ENCODE measurements at places on chromosomes 1 and 21.

DNA sequence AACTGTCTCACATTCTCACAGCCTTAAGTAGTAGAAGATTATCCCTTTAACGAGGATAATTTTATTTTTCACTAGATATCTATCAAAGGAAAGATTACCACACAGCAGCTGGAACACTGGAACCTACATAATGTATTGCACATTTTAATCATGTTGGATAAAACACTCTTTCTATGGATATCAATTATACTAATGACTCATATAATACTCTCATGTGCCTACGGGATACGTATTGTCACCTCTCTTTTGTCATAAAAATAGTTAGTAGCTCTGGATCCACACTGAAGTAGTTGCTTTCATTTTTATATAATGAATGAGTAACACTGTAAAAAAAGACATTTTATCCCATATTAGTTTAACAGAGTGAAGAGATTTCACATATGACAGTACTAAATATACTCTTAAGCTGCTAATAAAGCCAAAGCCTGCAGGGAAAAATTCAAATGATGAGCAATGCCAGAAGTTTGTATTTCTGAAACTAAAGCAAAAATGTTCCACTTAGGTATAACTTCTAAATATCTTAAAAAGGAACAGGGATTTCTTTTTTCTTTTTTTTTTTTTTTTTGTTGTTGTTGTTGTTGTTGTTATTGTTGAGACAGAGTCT is 408.7 kb upstream of the PKN2 start:
- no peak for DNase-seq

GRCh38 chr1:46334030-46334384 is 6.6 kb upstream of the NSUN4 start:
- no peak for DNase-seq

DNA sequence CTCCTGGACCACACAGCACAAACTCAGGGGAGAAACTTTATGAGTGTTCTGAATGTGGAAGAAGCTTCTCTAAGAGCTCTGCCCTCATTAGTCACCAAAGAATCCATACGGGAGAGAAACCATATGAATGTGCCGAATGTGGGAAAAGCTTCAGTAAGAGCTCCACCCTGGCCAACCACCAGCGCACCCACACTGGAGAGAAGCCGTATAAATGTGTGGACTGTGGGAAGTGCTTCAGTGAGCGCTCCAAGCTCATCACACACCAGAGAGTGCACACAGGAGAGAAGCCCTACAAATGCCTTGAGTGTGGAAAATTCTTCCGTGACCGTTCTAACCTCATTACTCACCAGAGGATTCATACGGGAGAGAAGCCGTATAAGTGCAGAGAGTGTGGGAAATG is 22.5 kb downstream of the ZSCAN20 start:
- no peak for DNase-seq

DNA sequence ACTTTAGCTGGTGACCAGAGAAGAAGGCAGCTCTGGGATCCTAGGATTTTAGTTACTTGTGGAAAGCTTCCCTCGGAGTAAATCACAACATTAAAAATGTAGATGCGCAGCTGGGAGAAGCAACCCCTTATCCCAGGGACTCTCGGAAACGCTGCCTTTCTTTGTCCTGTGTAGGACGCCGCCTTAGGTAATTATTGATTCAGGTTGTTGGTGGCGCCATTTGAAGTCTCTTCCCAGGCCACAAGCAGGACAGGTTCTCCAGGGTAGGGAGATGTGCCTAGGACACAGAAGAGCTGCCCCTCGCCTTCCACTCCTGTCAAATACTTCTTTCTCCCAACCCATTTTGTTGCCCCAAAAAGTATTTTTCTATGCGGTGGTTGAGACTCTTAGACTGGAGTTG is 10.3 kb downstream of the SLC37A1 start:
- DNase-seq, result no peak

GRCh38 chr1:93483606-93484005 is 35.7 kb downstream of the FNBP1L start:
- no peak for DNase-seq

DNA sequence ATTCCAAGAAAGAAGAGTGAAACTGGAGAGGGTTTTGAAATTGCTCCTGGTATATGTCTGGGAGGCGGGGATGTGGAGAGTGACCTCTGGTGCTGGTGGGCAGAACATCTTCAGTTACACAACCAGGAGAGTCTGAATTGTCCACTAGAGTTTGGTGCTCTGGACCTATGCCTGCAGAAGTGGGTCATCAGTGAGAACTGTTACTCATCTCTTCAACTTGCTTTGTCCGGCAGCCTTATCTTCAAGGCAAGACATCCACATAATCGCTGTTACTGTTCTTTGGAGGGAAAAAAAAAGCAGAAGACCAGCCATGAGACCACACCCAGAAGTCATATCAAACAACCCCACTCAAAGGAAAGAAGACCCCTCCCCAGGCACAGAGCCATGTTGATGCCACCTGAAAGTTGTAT is 14.9 kb downstream of the SH2D1B start:
- no peak for DNase-seq

- no peak for DNase-seq
Observed at GRCh38 chr1:175443332-175443731, 250.8 kb upstream of the KIAA0040 start.

DNA sequence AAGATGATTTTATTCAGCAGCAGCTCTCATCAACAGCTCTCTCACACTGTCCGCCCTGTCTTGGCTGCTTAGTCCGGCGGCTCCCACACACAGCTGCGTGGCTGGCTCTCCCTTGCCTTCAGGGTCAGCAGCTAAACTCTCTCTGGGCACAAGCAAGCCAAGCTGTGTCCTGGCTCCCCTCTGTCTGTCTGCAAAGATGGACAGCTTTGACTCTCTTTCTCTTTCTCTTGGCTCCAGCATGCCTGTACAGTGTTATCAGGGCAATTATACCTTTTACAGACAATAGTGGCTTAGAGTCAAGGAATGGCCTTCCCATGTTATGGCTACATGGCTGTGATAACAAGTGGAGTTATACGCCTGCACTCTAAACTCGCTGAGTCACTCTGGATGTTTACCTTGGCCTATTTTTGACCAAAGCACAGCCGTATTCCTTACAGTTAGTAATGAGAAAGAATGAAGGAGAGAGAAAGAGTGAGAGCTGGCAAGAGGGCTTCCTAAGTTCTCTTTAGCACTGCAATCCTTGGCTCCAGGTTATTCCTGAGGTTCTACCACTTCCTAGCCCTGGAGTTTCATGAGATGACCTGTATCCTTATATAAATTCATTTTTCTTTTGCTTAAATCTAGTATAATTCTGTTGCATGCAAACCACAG is 59.9 kb upstream of the ZSWIM5 start:
- no peak for DNase-seq

GRCh38 chr1:229689904-229690303 is 63.9 kb downstream of the URB2 start:
- DNase-seq, result no peak

DNA sequence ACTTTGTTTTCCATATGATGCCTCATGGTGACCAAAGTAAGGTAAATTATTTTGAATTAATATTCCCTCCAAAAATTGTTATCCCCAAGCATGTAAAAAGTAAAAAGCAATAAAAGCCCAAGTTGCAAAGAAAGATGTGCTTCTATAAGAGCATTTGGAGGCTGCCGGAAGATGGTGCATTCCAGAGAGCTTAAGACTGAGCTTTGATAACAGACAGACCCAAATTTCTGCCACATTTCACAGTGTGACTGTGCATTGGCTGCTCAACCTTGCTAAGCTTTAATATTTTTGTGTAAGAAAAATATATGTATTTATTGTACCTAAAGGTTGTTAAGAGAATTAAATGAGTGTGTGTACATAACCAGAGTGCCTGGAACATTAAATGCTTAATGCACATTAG is 67.9 kb downstream of the CYYR1 start:
- no peak for DNase-seq

DNA sequence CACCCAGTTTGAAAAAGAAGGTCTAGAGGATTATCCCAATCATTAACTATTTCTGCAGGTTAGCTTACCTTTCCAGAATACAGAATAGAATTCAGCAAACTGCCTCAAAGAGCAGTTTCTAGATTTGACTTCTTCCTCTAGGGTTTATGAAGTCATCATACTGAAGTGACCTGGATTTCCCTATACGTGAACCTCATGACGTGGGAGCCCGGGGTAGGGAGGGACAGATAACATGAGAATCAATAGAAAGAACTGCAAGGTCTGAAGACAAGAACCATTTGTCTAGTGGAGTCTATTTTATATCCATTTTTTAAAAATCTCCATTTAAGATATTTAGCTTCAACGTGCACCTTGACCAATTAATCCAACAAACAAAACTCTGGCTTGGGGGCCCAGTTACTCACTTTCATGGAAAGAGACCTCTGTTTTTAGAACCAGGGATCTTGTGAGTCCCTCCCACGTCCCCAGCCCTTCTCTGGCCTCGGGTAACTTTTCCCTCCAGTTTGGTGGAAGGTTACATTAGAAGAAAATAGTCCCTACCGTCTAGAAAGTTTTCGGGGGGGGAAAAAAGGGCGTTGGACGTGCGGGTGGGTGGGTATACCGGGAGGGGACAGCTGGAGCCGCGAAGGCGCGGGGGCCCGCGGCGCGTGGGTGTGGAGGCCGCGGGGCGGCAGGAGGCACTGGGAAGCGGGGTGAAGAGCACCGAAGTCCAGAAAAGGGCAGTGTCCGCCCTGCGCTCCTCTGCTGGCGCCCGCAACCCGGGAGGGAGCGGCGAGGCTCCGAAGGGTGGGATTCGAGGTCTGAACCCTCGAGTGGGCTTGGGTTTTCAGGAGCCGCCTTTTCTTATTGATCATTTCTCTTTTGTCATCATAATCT is 13.8 kb upstream of the POGZ start:
- no peak for DNase-seq
